Stimulated activated CD8-positive, alpha-beta memory T cell treated with anti-CD3 and anti-CD28 coated beads, Interleukin-2, amount 100 ng/mL, for 48 hours (primary cell): ENCODE measurements at places on chromosomes 6 and 20.

- no peak for DNase-seq
These were observed 9.3 kb upstream of the NCR2 start for GRCh38 chr6:41326092-41326491.

DNA sequence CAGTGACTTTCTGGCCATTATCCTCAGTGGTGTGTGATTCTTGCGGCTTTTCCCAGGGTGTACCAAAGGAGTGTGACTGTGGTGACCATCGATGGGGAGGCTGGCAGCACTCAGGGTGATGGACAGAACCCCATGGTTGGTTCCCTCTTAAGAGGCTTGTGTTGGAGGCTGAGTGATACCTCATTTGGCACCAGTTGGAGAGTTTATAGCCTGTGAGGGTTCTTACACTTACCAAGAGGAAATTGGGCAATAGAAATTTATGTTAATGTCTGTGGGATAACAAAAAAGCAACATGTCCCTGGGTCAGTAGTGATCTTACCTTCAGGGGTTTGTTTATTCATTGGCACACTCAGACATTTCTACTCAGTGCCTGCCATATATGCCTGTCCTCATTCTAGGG lies 37.2 kb downstream of the DAAM2 start:
- no peak for DNase-seq

- no peak for DNase-seq
These were observed 174.0 kb downstream of the SYNE1 start for GRCh38 chr6:152463164-152463563.

DNA sequence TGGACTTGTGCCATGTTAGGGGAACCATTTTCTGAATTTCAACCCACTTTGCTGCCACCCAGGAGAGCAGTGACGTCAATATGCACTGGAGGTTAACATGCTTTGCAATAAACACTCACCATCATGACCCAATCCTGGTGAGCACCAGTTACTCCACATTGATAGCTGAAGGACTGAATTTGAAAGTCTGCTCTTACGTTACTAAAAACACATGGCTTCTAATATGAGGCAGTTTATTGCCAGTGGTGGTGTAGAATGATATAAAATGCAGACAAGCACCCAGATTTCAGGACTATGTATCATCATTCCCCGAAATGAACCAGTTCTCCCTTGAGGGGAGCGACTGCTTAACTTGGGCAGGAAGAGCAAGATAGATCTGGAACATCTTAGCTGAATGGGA lies 23.8 kb downstream of the RFPL4B start:
- DNase-seq = no peak

- no peak for DNase-seq
These were observed 671.8 kb upstream of the MARCKS start for GRCh38 chr6:113185299-113185698.

- DNase-seq = no peak
These were observed 49.3 kb downstream of the GFOD1 start for GRCh38 chr6:13438126-13438525.

GRCh38 chr6:46353528-46353927 lies 137.7 kb downstream of the RCAN2 start:
- DNase-seq = no peak

DNA sequence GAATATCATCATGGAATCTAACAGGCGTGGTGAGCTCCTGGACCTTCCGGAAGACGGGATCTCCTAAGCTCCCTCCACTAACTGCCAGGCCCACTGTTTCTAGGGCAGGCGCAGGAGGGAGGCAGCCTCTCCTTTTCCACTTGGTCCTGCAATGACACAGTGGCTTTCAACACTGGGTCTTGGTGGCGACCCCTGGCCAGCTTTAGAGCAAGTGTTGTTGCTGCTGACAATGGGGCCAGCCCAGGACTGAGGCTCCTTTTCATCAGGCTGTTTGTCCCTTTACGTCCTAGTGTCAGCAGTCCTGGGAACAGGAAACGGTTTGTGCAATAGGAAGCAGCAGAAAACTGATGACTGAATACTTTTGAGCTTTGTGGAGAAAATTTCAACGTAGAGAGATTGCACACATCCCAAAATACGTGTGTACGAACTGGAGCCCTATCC lies 9.7 kb upstream of the QKI start:
- DNase-seq = no peak

DNA sequence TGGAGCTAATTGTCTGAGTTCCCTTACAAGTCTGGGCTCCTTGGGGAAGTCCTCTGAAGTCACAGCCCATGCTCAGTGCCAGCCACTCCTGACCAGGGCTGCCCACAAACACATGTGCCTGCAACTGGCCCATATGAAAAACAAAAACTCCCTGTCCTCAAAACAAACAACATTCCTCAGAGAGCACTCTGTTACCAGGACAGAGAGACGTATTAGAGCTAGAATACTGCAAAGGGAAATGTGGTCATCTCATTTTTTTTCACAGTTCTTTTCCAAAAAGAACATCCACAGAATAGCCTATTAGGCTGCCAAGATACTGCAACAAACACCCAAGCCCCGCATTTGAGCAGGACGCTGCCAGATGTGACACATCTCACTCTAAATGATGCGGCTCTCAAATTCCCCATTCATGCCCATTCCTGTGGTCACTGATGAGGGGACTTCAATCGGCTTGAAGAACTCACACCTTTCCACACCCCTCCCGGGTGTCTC lies 71.1 kb downstream of the SLC22A23 start:
- no peak for DNase-seq

GRCh38 chr6:144607998-144608735 lies 323.0 kb downstream of the UTRN start:
- DNase-seq = no peak

DNA sequence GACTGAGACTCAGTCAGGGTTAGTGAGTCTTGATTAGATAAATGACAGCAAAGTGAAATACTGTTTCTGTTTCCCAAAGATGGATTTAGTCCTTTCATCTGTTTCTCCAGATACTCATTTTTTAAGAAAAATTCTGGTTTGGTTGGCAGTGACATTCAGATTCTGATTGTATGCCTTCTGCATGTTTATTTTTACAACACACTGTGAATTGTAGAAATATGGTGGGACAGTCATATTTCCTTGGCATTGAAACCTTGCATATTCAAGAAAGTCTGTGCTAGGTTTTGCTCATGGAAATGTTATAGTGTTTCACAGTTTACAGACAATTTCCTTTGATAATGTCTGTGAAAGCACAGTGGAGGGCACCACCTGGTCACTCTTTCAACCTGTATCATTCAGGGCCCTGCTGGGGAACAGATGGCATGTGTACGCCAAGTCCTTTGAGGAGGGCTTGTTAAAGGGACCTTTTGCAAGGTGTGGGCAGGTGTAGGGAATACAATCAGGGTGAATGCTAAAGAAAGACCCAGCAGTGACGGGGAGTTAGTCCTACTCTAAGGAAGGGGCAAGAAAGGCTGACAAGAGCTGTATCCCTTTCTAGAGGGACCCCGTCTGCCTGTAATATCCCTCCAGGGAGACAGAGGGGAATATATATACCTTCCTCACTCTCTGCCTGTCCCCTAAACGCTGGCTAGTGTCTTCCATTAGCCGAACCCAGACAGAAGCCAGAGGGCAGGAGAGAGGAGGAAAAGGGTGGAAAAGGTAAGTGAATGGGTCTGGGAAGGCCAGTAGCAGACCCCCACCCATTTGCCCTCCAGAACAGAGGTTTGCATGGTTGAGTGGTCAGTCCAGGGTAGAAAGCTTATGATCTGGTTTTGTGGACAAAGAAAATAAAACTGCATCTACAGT lies 10.2 kb downstream of the PLCB4 start:
- no peak for DNase-seq

- no peak for DNase-seq
These were observed 3.2 kb downstream of the SLC17A9 start for GRCh38 chr20:62955519-62956386.

- no peak for DNase-seq
These were observed 70.7 kb upstream of the PRSS16 start for GRCh38 chr6:27176523-27177484.

DNA sequence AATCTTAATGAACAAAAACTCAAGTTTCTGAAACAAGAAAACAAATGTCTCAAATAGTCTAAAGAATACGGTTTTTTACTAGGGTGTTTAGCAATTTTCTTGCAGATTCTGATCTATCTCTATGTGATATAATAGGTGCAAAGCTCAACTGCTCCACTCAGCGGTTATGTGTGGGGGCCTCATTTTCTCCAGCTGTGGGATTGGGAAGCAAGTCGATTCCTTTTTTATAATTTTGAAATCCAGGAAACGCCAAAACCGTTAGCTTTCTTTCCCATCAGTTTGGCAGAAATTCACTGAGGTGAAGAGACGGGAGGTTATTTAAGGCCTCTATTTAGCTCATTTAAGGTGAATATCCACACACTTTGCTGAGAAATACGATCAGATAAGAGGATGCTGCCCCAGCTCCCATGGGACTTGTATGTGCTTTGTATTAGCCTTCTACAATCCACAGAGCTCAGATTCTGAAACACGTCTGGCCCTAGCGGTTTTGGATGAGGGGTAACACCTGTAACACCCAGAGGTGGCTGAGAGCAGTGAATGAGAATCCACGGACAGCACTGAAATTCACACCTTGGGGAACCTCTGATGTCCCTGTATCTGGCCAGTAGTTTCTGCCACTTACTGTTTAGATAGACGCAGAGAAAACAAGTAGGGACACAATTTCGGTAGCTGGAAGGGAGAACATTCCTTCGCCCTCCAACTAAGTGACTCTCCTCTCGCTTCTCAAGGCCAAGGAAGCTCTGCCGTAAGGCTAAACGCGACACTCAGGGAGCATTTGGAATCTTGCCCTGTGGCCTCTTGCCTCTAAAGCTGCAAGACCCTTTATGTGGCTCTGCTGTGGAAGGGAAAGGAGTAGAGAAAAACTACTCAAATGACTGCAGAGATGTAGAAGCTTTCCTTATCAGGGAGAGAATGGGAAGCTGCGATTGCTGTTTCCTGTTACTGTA lies 6.5 kb upstream of the BCAS4 start:
- no peak for DNase-seq

DNA sequence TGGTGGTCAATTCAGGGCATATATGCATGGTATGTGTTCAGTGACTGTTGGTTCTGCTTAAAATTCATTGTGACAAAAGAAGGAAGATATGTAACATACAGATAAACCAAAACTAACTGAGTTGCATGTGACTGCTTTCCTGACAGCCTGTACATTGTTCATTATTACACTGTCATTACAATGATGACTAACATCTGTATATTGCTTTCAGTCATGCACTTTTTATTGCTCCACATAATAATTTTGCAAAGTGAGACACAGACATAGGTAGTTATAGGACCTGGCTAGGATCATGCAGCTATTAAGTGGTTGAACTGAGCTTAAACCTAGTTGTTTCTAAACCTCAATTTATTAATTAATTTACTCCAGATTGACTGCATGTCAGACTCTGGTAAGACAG lies 703.2 kb downstream of the HDGFL1 start:
- DNase-seq = no peak

GRCh38 chr6:139583420-139583819 lies 209.0 kb upstream of the CITED2 start:
- no peak for DNase-seq

GRCh38 chr6:168581706-168582105 lies 140.7 kb downstream of the SMOC2 start:
- DNase-seq = no peak

DNA sequence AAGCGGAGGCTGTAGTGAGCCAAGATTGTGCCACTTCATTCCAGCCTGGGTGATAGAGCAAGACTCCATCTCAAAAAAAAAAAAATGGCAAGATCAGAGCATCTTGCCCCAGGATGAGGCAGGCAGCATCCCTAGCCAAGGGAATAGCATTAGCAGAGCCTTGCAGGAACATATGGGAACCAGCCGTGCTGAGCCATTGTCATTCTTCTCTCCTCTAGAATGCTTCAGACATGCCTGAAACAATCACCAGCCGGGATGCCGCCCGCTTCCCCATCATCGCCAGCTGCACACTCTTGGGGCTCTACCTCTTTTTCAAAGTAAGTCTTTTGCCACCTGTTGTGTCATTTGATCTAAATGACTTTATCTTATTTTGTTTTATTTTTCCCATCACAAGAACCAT lies 13.0 kb downstream of the HM13 start:
- DNase-seq = no peak

DNA sequence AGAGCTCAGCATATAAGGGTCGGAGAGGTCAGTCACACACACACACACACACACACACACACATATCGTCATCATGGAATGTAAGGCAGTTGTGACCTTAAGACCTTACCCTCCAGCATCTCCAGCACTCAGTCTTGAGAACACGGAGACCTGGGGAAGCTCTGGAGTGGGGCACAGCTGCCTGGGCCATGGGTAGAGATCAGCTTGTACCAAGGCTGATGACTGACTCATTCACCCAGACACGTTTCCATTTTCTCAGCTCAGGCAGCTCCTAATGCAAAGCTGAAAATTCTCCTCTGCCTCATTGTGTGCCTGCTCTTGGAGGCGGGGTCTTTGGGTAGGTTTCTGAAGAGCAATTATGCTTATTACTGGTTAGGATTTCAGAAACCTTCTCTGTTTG lies 38.3 kb upstream of the PDYN start:
- DNase-seq = no peak

DNA sequence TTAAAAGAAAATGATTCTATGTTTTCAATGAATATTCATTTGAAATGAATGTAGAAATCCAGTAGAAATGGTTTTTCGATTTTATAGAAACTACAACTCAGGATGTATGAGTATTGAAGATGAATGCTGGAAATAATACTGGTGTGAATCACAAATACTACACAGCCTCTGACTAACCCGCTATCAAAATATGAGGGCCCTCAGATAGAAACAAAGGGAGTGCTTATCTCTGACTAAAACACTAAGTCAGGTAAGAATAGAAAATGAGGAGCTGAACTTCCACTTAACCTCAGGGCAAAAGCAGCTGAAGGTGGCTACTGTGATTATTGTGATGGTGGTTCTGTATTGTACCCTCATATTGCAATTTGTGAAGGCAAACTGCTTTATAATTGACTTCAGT lies 220.9 kb upstream of the RNF217 start:
- DNase-seq = no peak

- no peak for DNase-seq
These were observed 1.3 kb downstream of the RNF24 start for GRCh38 chr20:4014031-4014474.

DNA sequence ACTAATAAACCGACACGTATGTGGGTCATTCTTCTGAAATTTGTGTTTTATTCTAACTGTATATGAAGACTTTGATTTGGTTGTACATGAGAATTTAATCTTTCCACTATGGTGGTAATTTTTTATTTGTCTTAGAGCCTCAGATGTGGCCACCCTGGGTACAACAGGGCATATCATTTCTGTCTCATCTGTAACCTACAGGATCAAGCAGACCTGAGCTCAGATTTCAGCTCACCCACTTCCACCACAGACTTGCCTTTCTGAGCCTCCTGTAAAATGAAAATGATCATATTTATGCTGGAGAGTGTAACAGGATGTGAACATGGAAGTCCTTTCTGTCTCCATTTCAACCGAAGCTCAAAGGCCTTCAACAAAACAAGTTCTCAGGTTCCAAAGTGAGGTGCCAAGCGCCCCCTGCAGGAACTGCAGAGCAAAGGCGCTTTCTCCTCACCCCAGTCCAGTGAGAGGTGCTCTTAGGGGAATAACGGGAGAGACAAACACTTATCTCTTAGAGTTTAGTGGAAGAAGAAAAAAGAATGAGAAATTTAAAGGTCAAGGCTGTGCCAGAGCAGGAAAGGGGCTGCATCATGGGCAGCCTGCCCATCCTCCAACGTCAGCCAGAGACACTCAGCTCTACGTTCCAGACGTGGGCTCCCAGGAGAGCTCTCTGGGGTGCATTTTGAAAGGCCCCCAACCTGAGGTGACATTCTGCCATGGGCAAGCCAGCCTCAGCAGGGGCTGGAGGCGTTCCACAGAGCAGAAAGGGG lies 23.0 kb upstream of the CD24 start:
- peak; percentile 40 for DNase-seq
